ENCODE measurements at places on chromosomes 2 and 18.

- peak; percentile 29 for DNase-seq
Observed at GRCh38 chr2:170711774-170712652, 3.1 kb upstream of the SP5 start.

- no peak for DNase-seq
Observed at GRCh38 chr2:37622450-37623100, 48.9 kb downstream of the CDC42EP3 start.

GRCh38 chr2:48845684-48846083, 90.2 kb upstream of the LHCGR start:
- DNase-seq, result no peak

GRCh38 chr2:3233877-3234276, 143.7 kb downstream of the EIPR1 start:
- no peak for DNase-seq

DNA sequence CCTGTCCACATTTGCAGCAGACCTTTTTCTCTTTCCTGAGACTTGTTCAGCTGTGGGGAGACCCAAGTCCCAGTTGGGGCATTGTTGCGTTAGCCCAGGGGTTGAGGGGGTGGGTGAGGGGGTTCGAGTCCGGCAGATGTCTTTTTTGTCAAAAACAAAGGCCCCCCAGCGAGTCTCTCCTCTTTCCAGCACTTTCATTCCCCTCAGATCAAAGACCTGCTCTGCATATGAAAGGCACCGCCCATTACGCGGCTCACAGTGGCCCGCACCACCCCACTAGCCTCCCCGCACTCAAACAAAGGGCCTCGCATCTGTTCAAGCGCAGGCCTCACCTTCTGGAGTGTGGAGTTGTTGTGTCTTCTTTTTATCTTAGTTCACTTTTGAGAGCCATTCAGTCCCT, 25.2 kb downstream of the TRABD2A start:
- no peak for DNase-seq

DNA sequence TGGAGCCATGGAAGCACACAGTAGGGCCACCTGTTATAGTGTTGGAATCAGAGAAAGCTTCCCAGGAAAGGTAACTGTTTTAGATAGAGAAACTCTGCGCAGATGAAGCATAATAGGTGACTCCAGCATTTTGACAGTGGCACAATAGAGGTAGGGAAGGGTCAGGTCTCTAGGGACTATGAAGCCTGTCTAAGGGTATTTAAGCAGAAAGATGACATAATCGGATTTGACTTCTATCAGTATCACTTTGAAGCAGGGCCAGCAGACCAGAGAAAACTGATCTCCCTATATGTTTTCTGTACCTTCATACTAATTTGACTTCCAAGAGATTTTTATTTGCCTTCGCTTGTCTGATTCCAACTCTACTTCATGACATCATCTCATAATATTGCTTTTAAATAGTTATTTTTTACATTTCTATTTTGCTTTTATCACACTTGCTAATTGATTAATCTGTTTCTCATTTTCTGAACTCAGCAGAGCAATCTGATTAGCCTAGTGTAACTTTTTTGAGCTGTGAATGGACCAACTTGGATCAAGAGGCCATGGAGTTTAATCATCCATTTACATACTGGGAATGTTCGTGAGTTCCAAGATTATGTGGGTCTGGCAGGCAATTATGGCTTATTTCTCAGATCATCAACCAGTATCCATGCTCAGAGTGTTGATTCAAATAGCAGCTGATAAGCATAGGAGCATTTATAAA, 8.4 kb upstream of the HIBCH start:
- no peak for DNase-seq

DNA sequence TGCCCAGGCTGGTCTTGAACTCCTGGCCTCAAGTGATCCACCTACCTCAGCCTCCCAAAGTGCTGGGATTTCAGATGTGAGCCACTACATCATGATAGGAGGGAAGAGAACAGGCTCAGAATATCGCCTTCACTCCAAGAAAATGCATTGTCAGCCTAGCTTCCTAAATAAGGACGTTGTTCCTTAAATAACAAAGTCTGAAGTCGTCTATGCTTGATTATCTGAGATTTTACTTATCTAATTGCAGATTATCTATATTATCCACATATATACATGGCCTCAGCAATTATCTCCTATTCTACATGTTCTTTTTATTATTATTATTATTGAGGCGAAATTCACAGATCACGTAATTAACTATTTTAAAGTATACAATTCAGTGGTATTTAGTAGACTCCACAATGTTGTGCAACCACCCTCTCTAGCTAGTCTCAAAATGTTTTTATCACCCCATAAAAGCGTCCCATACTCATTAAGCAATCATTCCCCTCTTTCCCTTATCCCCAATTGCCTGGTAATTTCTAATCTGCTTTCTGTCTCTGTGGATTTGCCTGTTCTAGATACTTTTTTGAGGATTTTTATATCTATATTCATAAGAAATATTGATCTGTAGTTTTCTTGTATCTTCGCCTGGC, 95.1 kb upstream of the RFX8 start:
- no peak for DNase-seq

DNA sequence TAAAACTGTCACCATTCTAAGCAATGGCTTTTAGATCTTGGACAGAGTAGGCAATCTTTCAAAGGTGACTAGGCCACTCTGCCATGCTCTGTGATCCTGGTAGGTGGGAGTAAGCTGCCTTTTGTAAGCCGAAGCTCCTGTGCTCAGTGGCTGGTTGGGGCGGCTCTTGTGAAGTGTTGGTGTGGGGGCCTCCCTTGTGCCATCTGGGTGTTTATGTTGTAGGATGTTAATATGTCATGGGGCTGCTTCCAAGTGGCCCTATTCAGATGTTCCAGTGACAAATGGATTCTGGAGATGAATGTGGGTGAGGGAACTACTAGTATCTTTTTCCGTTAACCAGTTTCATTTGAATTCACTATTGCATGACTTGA, 116.8 kb upstream of the SPRED2 start:
- DNase-seq, result no peak

GRCh38 chr18:50819027-50819727, 639 bp downstream of the MRO start:
- DNase-seq, result peak; percentile 7

DNA sequence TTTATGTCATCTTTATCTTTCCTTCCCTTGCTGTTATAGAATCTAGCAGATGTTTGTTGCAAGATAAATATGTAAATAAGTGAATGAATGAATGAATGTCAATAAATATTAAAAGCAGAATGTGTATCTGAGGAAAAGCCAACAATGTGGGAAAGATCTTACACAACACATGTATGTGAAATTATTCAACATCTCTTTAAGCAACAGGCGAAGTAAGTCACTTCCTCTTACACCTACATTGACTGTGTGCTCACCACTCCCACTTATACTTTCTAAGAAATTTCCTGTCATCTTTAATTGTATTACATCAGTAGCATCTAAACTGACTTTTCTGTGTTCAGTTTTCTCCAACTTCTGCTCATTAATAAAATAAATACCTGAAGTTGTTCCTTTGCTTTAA, 43.0 kb downstream of the RAD51AP2 start:
- DNase-seq, result no peak

DNA sequence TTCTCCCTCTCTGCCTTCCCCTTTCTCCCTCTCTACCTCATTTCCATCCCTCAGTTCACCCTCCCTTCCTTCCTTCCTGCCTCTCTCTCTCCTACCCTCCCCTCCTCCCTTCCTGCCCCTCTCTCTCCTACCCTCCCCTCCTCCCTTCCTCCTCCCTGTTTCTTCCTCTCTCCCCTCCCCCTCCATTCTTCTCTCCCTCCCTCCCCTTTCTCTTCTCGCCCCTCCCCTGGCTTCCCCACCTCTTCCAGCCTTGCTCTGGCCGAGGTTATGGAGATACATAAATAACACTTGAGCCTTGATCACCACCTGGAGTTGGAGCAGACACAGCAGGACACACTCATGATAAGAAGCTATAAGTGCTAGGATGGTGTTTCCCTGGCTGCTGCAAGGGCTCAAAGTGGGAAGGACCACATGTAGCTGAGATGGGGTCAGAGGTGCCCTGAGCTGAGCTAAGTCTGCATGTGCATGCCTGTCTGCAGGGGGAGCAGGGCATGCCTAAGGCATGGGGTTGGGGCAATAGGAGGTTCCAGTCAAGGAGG, 326.1 kb upstream of the HS6ST1 start:
- DNase-seq, result no peak

- no peak for DNase-seq
Observed at GRCh38 chr18:59923539-59924196, 23.9 kb downstream of the PMAIP1 start.

GRCh38 chr2:199868431-199869226, 17.6 kb upstream of the FTCDNL1 start:
- no peak for DNase-seq

GRCh38 chr2:43132683-43133301, 93.6 kb downstream of the ZFP36L2 start:
- no peak for DNase-seq

GRCh38 chr18:58496937-58497336, 132.0 kb downstream of the ALPK2 start:
- DNase-seq, result no peak

DNA sequence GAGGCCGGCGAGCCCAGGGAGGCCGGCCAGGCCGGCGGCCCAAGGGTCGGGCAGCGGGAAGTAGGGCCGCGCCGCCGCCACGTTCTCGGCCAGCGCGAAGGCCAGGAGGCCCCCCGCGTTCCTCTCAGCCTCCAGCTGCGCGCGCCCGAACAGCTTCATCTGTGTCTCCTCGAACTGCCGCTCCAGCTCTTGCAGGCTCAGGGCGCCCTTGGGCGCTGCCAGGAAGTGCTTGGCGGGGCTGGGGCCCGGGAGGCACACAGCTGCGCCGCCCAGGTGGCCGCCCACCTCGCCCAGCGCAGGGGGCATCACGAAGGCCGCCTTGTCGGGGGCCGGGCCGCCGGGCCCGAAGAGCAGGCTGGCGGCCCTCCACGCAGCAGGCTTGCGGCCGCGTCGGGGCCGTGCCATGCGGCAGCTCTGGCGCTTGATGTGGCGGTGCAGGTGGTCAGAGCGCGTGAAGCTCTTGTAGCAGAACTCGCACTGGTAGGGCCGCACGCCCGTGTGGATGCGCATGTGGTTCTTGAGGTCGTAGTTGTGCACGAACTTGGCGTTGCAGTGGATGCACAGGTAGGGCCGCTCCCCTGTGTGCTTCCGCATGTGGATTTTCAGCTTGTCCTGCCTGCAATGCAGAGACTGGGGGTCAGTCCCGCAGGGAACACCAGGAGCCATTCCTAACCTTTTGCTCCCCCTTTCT, 99.0 kb upstream of the SMAD2 start:
- no peak for DNase-seq

GRCh38 chr2:46816846-46817726, 98.5 kb downstream of the MCFD2 start:
- DNase-seq, result no peak

- DNase-seq, result no peak
Observed at GRCh38 chr18:35729991-35730668, 148.6 kb downstream of the GALNT1 start.

DNA sequence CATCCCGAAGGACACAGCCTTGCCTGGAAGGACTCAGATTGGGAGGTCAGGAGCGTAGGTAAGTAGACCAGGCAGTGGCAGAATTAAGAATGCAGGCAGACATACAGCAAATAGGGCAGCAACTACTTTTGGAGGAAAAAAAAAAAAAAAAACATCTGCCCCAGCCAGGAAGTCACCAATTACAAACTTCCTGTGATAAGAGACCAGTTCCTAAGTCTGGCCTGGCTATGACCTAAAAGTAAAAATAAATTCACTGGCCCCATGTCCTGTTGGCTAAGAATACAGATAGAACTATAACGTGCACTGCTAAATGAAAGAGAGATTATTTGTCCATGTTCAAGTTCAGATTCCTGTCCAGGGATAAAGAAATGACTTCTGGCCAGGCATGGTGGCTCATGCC, 45.2 kb upstream of the NOSTRIN start:
- DNase-seq, result no peak

DNA sequence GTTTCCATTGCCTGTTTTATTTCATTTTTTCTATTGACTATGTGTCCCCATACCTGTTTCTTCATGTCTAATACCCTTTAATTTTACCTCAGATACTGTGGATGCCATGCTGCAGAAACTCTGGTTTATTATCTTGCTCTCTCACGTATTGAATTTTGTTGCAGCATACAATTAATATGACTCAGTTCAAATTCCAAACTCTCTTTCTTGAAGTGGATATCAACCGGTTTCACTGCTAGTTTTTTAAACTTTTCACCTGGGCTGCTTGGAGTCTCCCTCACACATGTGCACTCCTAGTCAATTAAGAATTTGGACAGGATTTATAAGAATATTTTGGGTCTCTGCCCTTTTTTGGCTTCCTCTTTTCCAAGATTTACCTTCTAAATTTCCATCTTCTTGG, 70.6 kb upstream of the CAPN13 start:
- no peak for DNase-seq

- no peak for DNase-seq
Observed at GRCh38 chr2:48320742-48321141, 209.2 kb upstream of the STON1 start.

DNA sequence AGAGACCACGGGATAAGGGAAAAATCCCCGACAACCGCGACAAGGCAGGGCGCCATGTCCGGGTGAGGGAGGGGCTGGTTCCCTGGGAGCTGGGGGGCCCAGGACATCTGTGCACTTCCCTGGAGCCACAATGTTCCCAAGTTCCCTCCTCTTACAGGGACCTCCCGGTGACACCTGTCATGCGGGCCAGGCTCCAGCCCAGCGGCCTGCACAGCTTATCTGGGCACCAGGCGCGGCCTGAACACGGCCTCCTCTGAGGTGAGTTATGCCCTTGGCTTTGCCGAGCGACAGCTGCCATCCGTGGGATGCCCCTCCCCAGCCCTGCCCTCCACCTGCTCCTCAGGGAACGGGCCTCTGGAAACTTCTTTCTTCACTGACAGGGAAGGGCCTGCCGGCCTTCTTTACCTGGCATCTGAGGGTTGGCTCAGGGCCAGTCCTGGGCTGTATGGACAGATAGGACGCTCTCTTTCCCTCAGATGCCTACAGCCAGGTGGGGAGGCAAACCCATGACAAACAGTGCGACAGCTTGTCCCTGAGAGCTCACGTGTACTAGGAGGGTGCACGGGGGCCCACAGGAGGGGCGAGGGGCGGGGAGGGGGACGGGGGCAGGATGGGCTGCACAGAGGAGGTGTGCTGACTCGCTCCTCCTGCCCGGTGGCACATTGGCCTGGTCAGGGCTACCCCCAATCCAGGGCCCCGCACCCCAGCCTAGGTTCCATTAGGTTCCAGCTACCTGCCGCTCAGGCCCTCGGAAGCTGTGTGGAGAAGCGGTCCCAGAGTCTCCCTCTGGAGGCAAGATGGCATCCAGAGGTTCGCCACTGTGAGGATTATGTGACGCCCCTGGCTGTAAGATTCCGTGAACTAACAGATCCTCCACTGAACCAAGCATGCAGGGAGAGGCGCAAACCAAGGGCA, 34.9 kb upstream of the HPCAL1 start:
- DNase-seq, result no peak

GRCh38 chr2:51795248-51795888, 763.4 kb upstream of the NRXN1 start:
- peak; percentile 26 for DNase-seq

DNA sequence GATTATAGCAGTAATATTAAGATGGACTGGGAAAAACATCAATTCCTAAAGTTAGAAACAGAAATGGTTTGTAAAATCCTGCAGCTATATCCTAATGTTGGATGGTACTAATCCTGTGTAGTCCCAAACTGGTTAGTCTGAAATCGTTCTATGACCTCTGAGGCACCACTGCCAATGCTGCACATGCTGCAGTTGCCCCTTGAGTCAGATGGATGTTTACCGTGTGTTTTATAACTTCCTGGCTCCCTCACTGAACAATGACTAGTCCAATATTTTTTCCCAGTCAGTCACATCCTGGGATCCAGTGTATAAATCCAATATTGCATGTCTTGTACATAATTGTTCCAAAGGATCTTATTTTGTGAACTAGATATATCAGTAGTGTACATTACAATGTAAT, 226.7 kb upstream of the PKDCC start:
- no peak for DNase-seq

Data from neural crest cell (in vitro differentiated cells).